ENCODE measurements at places on chromosomes 6 and 20.

- no peak for DNase-seq
These were observed 262.8 kb downstream of the FARS2 start for GRCh38 chr6:5524110-5524509.

GRCh38 chr6:12293235-12293930, 3.2 kb downstream of the EDN1 start:
- no peak for DNase-seq

DNA sequence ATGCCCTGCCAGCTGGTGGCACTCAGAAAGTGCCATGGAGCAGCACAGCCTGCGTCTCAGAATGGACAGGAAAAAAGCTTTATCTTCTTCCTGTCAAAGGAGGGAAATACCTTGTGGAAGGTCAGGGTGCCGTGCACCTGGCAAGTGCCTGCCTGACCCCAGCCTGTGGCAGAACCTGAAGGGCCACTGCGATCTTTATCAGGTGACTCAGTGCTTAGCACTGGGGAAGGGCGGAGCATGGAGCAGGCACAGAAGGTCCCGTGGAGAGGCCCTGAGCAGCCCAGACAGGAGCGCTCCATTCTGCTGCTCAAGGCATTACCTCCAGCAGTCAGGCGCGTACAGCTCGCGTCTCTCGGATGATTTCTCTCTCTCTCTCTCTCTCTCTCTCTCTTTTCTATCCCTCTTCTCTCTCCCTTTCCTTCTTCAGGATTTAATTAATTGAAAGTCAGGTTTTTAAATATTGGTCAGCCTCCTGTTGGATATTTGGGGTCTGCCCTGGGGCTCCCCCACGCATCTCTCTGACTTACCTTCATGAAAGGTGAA, 31.7 kb downstream of the FOXC1 start:
- no peak for DNase-seq

DNA sequence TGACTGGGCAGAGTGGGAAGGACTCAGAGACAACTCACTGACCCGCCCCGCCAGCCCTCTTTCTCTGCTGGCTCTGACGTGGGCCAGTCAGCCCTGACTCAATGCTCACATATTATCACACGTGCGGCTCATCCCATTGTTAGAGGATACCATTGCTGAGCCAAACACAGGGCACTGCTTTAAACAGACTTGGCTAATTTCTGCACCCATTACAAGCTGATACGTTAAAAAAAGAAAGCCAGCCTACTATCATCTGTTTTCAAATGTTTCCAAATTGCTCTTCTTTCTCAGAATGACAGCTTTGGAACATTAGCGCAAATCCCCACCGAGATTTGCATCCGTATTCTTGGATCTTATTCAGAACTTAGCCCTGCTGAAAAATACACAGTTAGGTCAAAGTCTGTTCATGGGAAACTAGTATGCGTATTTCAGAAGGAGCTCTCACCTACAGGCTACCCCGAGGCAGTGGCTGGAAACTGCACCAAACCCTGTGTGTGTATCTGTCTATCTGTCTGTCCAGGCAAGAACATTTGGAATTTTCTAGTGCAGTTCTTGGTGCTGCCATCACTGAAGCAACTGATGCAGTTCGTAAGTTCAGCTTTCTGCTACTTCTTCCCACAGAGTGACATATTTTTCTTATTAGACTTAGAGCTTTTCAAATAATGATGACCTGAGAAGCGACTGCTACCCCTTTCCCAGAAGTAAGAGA, 32.8 kb downstream of the RAMACL start:
- DNase-seq = no peak

Measured in activated naive CD4-positive, alpha-beta T cell treated with anti-CD3 and anti-CD28 coated beads, Interleukin-2, amount 10 ng/mL, durations not matched to agents 7 days and 5 days (primary cell).